ENCODE measurements at places on chromosomes 7 and 10.

DNA sequence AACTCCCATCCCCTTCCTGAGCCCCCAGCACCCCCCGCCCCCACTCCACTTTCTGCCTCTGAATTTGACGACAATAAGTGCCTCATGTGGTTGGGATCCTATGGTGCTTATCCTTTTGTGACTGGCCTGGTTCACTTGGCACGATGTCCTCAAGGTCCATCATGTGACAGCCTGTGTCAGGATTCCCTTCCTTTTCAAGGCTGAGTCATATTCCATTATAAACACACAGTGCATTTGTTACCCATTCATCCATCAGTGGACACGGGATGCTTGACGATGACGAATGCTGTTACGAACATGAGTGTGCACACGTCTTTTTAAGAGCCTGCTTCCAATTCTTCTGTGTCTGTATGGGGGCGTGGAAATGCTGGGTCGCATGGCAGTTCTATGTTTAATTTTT is 26.7 kb downstream of the SHH start:
- no peak for DNase-seq

DNA sequence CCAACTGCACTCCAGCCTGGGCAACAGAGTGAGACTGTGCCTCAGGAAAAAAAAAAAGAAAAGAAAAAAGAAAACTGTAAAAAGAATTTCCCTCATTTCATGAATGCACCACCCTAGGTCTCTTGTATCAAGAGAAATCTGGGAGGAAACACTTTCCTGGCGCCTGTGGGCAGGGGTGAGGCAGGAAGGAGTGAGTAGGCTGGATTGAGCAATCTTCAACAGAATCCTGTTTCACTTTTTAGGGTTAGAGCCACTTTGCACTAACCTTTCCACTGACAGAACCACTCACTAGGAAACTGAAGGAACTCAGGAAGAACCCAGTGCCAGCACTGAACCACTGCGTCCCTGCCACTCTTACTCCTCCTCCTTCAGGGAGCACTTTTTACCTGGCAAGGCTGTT is 282.1 kb downstream of the CCDC3 start:
- no peak for DNase-seq

DNA sequence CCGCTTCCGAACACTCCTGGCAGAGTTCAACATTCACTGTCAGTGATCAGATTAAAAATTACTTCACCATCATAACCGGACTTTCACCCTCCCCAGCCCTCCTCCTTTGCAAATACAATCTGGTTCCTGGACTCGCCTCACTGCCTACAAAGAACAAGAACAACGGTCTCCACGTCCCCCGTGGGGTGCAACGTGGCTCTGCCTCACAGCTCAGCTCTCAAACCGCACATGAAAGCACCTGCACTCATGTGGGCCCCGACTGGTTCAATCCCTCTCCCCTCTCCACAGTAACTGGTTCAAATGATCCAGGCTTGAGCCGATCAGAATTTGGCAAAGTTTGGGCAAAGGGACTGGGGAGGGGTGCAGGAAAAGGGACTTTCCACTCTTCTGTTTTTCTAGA is 21.0 kb downstream of the ASB13 start:
- no peak for DNase-seq

DNA sequence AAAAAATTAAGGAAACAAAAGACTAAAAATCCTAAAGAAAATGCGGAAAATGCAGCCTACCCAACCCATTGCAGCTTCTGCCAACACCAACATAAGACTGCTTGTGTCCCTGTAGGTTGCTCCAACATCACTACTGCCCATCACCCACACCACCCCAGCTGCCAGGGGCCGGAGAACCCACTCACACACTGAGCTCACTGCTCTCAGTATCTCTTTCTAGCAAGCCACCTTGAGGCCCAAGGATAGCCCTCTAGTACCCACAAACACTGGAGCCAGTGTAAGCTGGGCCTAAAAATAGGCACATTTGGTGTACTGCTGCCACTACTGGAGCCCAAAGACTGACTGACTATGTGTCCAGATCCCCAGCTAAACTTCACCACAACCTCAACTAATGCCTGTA is 67.3 kb downstream of the MEST start:
- DNase-seq, result no peak

- DNase-seq, result no peak
Measured at GRCh38 chr7:130090745-130091532, 20.6 kb downstream of the KLHDC10 start.

DNA sequence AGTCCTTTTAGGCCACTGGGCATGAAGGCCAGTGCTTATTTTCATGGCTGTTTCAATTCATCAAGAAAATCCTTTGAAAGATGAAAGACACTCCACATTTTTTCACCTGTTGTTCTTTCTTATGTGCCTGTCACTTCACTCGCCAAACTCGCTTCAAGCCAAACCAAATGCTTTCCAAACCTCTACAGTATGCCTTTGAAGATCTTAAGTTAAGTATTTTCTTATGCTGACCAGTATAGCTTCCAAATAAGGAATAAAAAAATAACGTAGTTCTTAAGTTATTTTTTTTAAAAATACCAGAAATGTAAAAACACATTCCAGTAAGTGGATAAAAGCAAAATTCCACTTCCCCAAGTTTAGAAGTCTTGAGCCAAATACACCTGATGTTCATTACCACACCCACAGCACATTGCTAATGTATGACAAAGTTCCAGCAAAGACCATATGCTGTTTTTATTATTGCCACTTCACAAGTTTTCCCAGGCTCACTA is 186.1 kb downstream of the MTERF1 start:
- DNase-seq, result no peak

- no peak for DNase-seq
Measured at GRCh38 chr7:99027841-99028240, 116.1 kb downstream of the SMURF1 start.

- DNase-seq, result no peak
Measured at GRCh38 chr7:116464375-116464774, 35.2 kb upstream of the CAV2 start.

- DNase-seq, result no peak
Measured at GRCh38 chr10:5404208-5405041, at the start of gene TUBAL3. Gene TUBAL3, minus strand, starts transcription at chr10:5404828. Its CDS starts 36 bp downstream, at chr10:5404792.

DNA sequence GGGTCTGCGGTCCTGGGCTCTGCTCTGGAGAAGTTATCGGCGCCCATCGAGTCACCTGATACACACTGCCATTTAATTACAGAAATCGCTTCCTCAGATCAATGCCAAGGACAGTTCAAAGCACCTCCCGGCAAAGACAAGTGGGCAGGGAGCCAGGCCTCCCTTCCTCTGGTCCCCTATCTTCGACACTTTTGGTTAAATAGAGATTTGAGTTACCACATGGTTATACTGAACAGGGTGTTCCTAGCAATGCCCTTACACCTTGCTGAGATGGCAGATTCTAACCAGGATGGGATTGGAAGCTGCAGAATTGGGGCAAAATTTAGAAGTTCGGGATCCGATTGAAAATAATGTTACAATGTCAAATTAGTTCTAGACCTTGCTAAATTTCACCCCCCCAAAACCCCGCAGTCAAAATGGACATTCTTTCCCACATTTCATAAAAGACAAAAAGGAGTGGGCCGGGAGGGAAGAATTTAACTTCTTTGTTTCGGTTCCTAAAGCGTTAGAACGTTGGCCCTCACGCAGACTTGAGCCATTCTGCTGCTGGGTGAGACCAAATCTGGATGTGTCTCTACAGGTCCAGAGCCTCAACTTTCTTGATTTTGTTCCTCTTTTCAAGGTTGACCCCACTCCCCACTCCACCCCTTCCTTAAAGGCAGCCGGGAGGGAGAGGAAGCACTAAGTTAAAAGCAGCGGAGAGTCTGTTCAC is 2.2 kb upstream of the DLX5 start:
- no peak for DNase-seq

- no peak for DNase-seq
Measured at GRCh38 chr10:77835669-77836086, 90.9 kb downstream of the DLG5 start.

DNA sequence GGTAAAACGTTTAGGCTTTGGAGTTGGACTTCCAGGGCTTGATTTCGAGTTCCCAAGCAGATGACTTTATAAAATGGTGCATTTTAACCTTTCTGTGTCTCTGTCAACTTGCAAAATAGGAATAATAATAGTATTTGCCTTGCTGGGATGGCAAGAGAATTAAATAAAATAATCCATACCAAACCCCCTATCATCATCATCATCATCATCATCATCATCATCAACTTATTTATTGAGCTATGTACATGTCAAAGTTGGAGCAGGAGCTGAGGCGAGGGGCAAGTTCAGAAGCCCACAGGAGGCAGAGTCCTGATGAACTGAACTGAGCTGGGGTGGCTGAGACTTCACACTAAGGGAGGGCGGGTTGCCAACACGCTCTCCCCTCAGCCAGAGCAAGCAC is 51.7 kb upstream of the KCNMA1 start:
- no peak for DNase-seq

DNA sequence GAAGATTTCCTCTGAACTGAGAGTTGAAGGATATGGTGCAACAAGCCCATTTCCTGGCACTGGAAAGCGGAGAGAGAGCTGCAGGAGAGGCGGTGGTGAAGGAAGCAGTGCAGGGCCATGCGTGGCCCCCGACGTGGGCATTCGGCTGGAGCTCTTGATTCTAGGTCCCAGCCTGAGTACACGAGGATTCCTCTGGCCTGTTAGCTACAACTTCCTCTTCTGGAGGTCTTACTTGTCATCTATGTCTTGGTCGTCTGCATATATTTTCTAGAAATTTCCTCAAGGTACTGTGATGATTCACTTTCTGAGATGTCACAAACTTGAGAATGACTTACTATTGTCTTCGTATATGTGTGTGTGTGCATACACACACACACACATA is 59.2 kb upstream of the JAZF1 start:
- DNase-seq, result no peak

GRCh38 chr7:49631960-49632359 is 141.5 kb upstream of the VWC2 start:
- no peak for DNase-seq

DNA sequence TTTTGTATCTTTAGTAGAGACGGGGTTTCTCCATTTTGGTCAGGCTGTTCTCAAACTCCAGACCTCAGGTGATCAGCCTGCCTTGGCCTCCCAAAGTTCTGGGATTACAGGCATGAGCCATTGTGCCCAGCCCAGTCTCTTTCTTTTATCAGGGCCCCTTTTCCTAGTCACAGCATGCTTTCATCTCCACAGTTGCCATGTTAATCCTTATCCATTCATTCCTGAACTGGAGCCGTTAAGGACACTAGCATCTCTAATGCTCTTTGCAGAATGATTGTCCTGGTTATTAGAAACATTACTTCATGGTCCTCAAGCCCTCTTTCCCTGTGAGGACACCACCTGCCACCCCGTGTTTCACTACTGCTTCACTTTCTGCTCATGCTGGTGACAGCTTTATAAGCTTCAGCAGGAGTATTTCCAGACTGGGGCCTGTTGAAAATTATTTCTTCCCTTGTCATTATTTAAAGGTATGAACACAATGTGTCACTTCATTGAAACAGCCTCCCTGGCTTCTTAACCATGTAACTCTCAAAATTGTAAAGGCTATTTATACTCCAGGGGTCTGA is 313.9 kb downstream of the BMPER start:
- no peak for DNase-seq

GRCh38 chr10:72875250-72876055 is 18.1 kb upstream of the OIT3 start:
- DNase-seq, result peak; percentile 70

DNA sequence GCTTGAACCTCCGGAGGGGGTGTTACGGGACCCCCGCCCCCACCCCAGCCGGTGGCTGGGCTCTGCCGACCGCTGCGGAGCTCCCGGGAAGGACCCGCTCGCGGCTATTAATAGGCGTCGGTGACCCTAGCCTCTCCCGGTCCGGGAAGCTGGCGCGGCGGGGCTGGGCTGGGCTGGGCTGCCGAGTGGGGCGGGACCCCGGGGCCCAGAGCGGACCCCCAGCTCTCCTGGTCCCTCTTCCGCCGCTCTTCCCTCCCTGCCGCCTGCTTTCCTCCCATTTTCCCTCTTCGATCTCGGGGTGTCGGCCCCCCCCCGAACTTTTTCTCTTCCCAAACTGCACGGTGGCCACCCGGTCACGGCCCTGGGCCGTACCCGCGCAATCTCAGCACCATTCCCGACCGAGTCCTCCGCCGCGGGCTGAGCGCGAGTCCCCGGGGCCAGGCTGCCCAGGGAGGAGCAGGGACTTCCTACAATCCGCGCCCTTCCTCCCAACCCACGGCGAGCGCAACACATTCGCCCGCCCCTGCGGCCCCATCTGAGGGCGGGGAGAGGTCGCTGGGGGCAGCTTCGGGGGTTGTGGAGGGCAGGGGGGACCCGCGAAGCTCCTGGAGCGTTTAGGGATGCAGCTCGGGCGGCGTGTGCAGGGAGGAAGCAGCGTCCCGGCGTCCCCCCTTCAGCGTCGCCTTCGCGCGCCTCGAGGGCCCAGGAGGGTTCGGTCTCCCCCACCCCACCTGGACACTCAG is 3.1 kb upstream of the ELFN1 start:
- peak; percentile 28 for DNase-seq

DNA sequence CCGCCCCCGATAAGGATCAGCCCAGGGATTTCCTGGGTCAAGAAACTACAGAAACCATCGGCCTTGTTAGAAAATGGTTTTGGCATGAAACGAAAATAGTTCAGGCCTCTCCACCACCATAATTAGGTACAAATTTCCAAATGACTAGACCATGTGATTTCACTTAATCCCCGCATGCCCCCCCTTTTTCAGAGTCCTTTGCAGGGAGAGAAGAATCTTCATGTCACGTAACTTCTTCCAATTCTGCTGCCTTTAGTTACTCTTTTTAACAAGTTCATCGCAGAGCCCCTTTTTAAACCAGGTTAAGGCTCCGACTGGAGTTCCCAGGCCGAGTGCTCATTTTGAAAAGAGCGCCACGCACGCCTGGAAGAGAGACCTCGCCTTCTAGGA is 3.4 kb downstream of the PDGFA start:
- DNase-seq, result peak; percentile 51

DNA sequence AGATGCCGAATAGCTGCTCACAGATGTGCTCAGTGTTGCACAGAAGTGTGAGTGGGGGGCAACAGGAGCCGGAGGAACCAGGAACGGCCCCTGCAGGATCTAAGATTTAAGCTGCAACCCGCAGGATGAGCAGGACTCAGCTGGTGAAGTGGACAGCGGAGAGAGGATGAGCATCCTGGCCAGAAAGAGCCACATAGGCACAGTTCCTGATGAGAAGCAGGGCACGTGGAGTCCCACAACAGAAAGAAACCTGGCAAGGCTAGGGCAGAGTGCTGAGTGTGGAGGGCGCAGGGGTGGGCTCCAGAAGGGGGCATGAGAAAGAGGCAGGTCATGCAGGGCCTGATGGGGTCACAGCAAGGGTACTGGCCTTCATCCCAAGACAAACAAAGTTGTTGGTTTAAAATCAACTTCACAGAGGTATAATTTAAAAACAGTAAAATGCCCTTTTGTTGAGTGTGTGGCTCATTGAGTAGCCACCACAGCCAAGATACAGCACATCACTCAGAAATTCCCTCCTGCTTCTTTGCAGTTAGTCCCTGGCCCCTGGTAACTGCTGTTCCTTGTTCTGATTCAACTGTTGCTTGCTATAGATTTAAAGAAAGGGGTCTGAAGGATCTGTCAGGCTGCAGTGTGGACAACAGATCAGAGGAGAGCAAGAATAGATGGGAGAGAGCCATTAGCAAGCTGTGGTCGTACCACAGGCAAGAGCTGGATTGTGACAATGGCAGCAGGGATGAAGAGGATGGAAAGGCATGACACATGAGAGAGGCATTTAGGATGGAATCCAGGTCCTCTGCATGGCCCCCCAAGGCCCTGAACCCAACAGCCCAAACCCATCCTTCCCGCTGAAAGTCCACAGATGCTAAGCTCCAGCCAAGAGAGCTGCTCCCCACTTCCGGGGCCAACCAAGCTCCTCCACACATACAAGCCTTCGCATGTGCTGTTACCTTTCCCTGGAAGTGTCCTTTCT is 53.1 kb upstream of the OSBPL3 start:
- no peak for DNase-seq

- DNase-seq, result no peak
Measured at GRCh38 chr10:61183967-61184366, 240.0 kb upstream of the RHOBTB1 start.
